ENCODE measurements at places on chromosomes 16 and 17. TPM values are rescaled to one million over a fixed set of nuclear protein-coding genes. Genes with fewer than 3 reads are reported as not detected.
A peak's percentile ranks its signal among the peaks of the same experiment; 100 is the strongest.

Gene SRSF2
- 58.8 TPM for total RNA-seq

Gene EVI2A
- total RNA-seq: 1.4 TPM

Gene CIBAR2
- total RNA-seq: not detected

Gene NOG
- 0.12 TPM for total RNA-seq

- no peak for DNase-seq
- no peaks in the 10 kb centered on the region for H3K27me3 ChIP-seq
- no peaks in the 10 kb centered on the region for H3K4me1 ChIP-seq
- no peak overlapping the region for H3K4me3 ChIP-seq
These were observed 234.7 kb upstream of the MAF start for GRCh38 chr16:79835194-79835593.

- no peaks in the 10 kb centered on the region for H3K36me3 ChIP-seq
- no peaks in the 10 kb centered on the region for H3K4me1 ChIP-seq
- DNase-seq: no peak
These were observed 296.6 kb upstream of the PMFBP1 start for GRCh38 chr16:72468582-72468981.

GRCh38 chr17:4833941-4834680, 971 bp downstream of the MINK1 start:
- peaks cover 43% of the 10 kb centered on the region for H3K4me1 ChIP-seq
- peak overlapping the region; percentile 99 for H3K4me3 ChIP-seq
- peak overlapping the region; percentile 89 for H3K27ac ChIP-seq
- H3K36me3 ChIP-seq: no peaks in the 10 kb centered on the region
- no peaks in the 10 kb centered on the region for H3K27me3 ChIP-seq

GRCh38 chr16:80527297-80527696, 13.5 kb upstream of the DYNLRB2 start:
- no peak overlapping the region for H3K4me3 ChIP-seq
- H3K27me3 ChIP-seq: peaks cover 16% of the 10 kb centered on the region
- no peaks in the 10 kb centered on the region for H3K4me1 ChIP-seq
- DNase-seq: no peak
- no peak overlapping the region for H3K27ac ChIP-seq

- no peaks in the 10 kb centered on the region for H3K27me3 ChIP-seq
- H3K27ac ChIP-seq: peak overlapping the region; percentile 74
- no peak overlapping the region for H3K4me3 ChIP-seq
- H3K4me1 ChIP-seq: peaks cover 87% of the 10 kb centered on the region
- H3K36me3 ChIP-seq: no peaks in the 10 kb centered on the region
These were observed 4.1 kb upstream of the NHERF1 start for GRCh38 chr17:74744349-74744713.

DNA sequence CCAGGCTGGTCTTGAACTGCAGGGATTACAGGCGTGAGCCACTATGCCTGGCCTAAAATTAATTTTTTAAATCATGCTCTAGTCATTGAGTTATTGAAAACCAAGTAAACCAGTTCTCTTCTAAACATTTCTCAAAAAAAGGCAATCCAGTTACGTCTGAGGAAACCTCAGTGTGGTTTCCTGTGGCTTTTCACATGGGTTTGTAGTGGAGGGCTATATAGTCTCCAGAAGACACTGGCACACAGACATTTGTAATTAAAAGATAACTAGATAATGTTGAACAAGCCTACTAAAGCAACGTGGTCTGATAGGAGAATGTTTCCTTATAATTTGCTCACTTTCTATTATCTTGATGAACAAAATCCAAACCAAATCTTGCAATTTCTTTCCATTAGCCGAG, 5.2 kb upstream of the TOB1 start:
- no peaks in the 10 kb centered on the region for H3K27me3 ChIP-seq
- DNase-seq: no peak
- no peak overlapping the region for H3K4me3 ChIP-seq

GRCh38 chr17:38663125-38663751, 11.5 kb downstream of the EPOP start:
- H3K27me3 ChIP-seq: peaks cover 3% of the 10 kb centered on the region
- H3K4me3 ChIP-seq: no peak overlapping the region
- peak; percentile 44 for DNase-seq
- H3K4me1 ChIP-seq: no peaks in the 10 kb centered on the region

DNA sequence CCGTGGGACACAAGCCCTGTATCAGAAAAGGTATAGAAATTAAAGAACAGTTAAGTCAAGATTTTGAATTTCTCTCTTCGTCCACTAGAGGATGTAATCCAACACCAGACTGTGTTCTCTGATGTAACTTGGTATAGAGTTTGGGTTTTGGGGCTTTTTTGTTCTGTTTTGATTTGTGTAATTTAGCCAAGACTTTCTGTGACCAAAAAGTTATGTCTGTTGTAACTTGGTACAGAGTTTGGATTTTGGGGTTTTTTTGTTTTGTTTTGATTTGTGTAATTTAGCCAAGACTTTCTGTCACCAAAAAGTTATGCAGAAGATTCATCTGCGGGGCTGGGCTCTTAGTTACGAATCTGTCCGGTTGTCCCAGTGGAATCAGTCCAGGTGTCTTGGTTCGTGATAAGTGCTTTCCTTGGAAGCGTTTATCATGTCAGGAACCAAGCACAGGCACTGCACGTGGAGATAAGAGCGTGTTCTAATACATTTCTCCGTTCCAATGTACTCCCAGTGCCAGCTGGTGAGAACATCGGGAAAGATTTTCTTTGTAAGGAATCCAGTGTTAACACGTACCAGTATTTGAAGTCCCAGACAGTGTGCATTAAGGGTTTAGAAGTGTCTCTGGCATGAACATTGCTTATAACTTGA, 44.1 kb upstream of the SEC14L1 start:
- H3K27me3 ChIP-seq: no peaks in the 10 kb centered on the region
- peaks cover 6% of the 10 kb centered on the region for H3K36me3 ChIP-seq
- H3K27ac ChIP-seq: peak overlapping the region; percentile 68
- peaks cover 41% of the 10 kb centered on the region for H3K4me1 ChIP-seq

DNA sequence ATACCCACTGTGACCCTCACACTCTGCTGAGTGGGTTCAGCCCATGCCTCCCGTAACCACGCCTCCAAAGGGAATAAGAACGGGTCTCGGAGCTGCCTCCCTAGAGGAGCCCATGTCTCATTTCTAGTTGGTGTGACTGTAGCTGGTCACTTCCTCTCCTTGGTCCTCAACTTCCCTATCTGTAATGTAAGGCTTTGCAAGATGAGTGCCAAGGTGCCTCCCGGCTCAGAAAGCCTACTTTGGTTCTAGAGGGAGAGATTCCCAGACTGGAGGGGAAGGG, 20.8 kb downstream of the C16orf74 start:
- H3K27ac ChIP-seq: peak overlapping the region; percentile 73
- no peak overlapping the region for H3K4me3 ChIP-seq

GRCh38 chr16:51150165-51150887, 744 bp downstream of the SALL1 start:
- no peak for DNase-seq
- H3K27ac ChIP-seq: no peak overlapping the region
- H3K36me3 ChIP-seq: no peaks in the 10 kb centered on the region
- H3K4me3 ChIP-seq: peak overlapping the region; percentile 54
- H3K4me1 ChIP-seq: peaks cover 18% of the 10 kb centered on the region

GRCh38 chr16:5838725-5839124, 741.1 kb upstream of the EEF2KMT start:
- no peak overlapping the region for H3K4me3 ChIP-seq
- H3K27ac ChIP-seq: no peak overlapping the region
- H3K36me3 ChIP-seq: no peaks in the 10 kb centered on the region
- DNase-seq: no peak
- no peaks in the 10 kb centered on the region for H3K27me3 ChIP-seq

GRCh38 chr16:70018254-70018653, 67.1 kb downstream of the CLEC18A start:
- no peaks in the 10 kb centered on the region for H3K4me1 ChIP-seq
- no peak for DNase-seq
- H3K36me3 ChIP-seq: peaks cover 79% of the 10 kb centered on the region
- no peak overlapping the region for H3K4me3 ChIP-seq
- H3K27ac ChIP-seq: no peak overlapping the region

DNA sequence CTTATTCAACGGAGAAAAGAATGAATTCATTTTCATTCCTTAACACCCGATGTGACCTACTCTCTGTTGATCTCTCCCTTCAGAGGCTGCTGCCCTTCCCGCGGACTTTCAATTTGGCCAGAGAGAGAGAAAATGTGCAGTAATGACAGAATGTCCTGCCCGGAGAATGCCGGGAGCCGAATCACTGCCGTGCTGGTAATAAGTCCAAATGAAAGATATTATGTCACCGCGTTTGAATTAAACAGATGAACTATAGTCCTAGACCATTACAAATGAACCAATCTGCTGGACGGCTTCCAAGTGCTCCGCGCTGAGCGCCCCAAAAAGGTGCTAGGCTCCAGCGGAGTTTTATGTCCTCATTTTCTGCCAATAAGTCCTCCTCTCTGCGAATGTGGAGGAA, 14.7 kb upstream of the C16orf82 start:
- H3K27ac ChIP-seq: no peak overlapping the region
- no peaks in the 10 kb centered on the region for H3K36me3 ChIP-seq
- H3K4me1 ChIP-seq: no peaks in the 10 kb centered on the region
- H3K4me3 ChIP-seq: no peak overlapping the region
- no peak for DNase-seq

All from heart right ventricle (tissue), 16 donors.